ENCODE measurements at places on chromosomes 1 and 21.

- no peak for DNase-seq
Observed at GRCh38 chr1:111814305-111814628, 58.6 kb downstream of the DDX20 start.

DNA sequence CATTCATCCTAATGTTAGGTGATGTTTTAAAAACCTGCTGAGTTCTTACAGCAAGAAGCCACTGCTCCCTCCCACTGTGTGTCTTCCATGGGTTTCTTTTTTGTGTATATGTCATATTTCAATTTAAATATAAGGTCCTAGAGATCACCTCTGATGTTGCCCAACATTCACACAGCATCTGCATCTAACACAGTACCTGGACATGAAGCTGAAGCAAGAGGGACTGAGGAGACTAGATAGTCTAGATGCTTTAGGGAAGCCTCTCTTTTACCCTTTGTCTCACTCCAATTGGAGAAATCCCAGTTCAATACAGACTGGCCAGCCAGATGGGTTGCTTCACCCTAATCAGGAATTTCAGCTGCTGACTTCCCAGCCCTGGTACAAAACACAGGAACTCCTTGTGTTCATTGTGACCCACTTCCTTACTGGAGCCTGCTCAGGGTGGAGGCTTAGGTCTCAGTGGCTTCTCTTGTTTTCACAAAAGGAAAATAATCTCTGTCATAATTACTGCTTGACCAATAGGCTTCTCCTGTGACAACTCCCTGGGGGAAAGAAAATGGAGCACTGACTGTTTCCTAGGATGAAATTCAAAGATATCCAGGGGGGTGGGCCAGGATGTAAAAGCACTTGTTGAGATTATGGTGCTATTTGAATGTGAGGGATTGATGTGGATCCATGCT is 17.3 kb downstream of the BTG2 start:
- DNase-seq, result no peak

DNA sequence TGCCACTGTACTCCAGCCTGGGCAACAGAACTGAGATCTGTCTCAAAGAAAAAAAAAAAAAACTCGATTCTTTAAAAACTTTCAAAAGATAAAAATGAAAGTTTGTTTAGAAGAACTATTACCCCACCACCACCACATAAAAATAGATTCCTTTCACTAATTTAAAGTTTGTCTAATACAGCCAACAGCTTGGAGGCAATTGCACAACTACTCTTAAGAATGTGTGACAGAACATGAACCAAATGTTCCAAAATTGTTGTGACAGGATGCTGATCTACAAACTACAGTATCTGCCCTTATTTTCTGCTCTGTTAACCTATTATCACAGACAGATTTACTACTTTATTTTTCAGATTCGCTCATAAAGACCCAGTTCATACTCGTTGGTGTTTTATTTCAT is 5.5 kb upstream of the TGFBR3 start:
- DNase-seq, result no peak

DNA sequence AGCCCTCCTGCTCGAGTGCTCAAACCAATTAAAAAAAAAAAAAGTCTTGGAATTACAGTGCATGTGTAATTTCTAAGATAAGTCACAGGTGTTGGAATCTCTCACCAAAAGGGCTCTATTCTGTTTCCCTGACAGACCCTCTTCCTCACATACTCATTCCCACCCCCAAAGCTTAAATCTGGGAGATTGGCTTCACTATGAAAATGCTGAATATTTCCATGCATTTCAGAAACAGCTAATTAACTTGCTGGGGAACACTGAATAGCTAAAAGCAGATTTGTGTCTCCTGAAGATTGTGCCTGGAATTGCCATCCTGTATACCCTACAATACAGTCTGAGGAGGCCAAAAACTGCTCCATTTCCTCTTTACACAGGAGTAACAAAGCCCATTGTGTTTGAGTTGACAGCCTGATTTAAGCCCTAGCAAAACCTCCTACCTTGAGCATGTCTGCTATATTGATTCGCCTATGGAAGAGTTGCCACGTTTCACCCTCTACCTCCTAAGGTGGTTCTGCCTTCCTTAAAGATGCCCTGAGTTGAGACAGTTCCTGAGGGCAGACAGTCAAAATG is 1.4 kb upstream of the PIK3R3 start:
- DNase-seq, result no peak

DNA sequence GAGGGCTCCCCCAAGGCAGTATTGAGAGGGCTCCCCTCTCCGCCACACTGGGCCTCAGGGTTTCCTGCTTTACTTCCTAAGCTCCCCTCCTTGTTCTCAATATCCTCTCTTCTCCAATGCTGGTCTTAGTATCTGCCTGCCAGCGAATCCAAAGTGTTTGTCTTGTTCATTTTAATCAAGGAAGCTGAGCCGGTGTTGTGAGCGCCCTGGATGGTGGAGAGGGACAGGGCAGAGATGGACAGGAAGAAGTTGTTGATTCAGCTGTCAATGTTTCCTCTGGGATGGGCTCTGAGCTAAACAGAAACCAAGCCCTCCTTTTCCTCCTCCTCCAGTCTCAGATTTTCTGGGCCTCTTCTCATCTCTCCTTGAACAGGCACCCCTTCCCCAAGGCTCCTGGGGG is 5.4 kb downstream of the OLFML3 start:
- no peak for DNase-seq

DNA sequence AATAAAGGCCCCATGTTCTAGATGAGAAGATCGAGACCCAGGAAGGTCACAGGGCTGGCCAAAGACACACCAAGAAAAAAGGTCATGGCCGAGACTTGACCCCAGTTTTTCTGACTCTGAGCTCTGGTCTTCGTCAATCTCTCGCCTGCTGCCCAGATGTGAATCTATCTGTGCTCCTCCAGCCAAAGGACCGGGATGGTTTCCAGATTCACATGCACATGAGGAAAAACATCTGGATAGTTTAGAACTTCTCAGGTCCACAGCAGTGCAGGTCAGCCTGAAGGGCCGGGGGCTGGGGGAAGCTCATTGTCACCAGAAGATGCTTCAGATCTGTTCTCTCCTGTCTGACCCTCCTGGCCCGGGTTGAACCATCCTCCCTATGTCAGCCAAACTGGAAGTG is 49.0 kb downstream of the KCNN3 start:
- DNase-seq, result no peak

GRCh38 chr21:39141502-39141901 is 41.7 kb downstream of the PSMG1 start:
- DNase-seq, result no peak

GRCh38 chr1:243217349-243217748 is 37.7 kb downstream of the CEP170 start:
- DNase-seq, result no peak

DNA sequence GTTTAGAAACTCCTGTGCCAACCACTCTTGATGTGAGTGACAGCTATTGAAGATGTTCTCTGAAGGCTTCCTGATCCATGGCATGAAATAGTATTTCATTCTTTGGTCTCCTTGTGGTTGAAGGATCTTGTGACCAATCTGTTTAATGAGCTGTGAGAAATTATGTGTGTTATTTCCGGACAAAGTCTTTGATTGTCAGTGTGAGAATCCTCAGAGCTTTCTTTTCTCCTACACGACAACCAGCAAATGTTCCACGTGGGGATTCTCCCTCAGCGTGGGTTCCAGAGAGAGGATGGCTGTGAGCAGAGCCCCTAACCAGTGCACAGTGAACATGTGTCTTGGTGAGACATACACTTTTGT is 45.0 kb upstream of the HOOK1 start:
- DNase-seq, result no peak

DNA sequence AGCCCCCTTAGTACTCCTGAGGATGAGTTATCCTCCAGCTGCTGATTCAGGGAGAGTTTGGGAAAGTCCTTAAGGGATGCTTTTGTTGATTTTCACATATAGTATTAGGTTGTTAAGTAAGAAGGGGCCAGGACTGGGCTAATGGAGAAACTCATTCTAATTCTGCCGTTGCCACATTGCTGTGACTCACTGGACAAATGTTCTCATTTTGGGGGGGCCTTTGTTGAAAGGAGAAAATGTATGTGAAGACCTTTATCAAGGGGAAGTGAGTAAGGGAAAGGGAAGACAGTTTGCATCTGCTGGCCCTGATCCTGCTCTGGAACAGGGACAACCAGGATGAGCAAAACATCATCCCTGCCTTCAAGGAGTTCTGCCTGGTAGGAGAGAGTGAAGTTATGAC is 123.2 kb upstream of the FGGY start:
- DNase-seq, result no peak

GRCh38 chr1:115862403-115862802 is 21.5 kb upstream of the NHLH2 start:
- DNase-seq, result no peak

GRCh38 chr1:185774394-185774793 is 40.2 kb downstream of the HMCN1 start:
- DNase-seq, result no peak

DNA sequence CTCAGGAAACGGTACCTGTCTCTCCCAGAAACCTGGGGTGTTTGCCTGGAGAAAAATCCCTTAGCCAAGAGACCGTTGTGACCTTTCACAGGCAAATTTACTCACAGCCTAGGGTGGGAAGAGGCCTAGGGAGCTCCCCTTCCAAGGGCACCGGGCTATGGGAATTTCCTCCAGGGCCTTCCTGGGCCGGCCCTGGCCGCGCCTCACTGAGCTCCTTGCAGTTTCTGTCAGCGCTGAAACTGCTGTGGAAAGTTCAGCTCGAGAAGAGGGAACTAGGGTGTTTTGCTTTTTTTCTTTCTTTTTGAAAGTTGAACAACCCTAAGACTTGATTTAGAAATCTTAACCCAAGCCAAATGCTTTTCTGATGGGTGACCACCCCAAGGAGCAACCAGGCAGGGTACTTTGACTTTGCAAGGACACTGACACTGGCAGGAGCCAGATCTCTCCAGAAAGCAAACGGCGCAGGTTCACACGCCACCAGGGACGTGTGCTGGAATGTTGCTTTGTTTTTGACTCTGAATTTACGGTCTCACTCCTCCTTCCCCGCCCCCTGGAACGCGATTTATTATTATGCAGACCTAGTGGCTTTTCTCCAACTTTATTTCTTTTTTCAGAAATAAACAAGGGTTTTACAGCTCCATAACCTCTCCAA is 229.6 kb upstream of the JUN start:
- DNase-seq, result no peak

- DNase-seq, result no peak
Observed at GRCh38 chr1:190436615-190437014, 41.0 kb downstream of the BRINP3 start.

- DNase-seq, result no peak
Observed at GRCh38 chr1:224096773-224097172, 17.1 kb upstream of the FBXO28 start.

GRCh38 chr1:76725864-76726619 is 141.2 kb upstream of the ST6GALNAC5 start:
- DNase-seq, result no peak

- DNase-seq, result no peak
Observed at GRCh38 chr1:240351690-240352089, 260.0 kb downstream of the FMN2 start.

GRCh38 chr1:41500781-41501518 is 16.5 kb upstream of the EDN2 start:
- DNase-seq, result no peak

All from stimulated activated CD4-positive, alpha-beta T cell treated with anti-CD3 and anti-CD28 coated beads, Interleukin-4, amount 100 ng/mL, for 4 hours (primary cell).